ENCODE measurements at places on chromosomes 2 and 18.
A peak's percentile ranks its signal among the peaks of the same experiment; 100 is the strongest.

- no peak for DNase-seq
Measured at GRCh38 chr2:127841466-127842178, 16.3 kb downstream of the POLR2D start.

- no peak for DNase-seq
Measured at GRCh38 chr2:152154462-152154861, 21.1 kb downstream of the STAM2 start.

DNA sequence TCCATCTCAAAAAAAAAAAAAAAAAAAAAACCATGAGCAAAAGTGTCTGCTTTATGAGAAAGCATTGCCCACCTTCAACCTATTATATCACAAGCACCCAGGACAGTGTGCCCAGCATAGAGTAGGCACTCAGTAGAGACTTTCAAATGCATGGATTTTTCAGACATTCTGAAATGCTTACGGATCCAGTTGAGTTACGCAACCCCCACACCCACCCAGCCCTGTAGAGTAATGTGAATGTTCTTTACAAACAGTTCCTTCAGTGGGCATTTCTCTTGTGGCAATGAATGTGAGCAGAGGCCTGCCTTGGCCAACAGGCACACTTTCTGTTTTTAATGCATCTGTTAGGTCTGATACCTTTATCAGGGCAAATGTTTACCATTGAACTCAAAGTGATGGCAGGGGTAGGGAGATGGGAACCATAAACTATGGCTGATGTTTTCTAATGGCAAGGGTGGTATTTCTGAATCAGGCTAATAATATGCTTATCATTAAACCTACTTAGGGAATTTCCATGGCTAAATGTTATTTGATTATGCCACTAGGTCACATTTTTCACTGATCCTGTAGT lies 65.0 kb upstream of the RPL31 start:
- no peak for DNase-seq

- peak; percentile 48 for DNase-seq
Measured at GRCh38 chr2:224248944-224249371, 152.9 kb downstream of the FAM124B start.

Measured in fibroblast of the aortic adventitia (primary cell).